ENCODE measurements at places on chromosomes 3 and 15.

- DNase-seq, result no peak
These were observed 516.7 kb upstream of the MDFIC2 start for GRCh38 chr3:70829092-70829491.

- DNase-seq, result no peak
These were observed 64.6 kb upstream of the SLC6A6 start for GRCh38 chr3:14337828-14338227.

DNA sequence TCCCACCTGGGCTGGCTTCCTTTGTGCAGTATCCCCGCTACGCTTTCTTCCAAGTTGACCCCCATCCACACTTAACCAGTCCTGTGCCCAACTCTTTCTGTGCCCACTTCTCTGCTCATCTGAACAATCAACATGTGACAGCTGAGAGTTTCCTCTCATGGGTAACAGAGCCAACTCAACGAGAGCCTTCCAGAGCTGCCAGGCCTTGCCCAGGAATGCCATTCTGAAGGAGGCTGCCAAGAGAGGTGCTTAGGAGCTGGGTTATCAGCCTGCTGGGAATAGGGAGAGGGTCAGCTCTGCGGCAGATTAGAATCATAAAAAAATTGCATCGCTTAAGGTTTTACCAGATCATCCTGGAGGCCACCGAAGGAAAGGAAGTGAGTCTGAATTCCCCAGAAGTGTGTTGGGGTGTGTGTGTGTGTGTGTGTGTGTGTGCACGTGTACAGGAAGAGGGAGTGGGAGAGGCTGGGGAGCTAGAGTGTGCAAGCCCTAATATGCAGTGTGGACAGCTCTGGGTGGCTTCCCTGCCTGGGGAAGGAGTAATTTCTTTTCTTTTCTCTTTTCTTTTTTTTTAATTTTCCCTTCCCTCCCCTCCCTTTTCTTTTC is 66.7 kb downstream of the ITGA11 start:
- no peak for DNase-seq

DNA sequence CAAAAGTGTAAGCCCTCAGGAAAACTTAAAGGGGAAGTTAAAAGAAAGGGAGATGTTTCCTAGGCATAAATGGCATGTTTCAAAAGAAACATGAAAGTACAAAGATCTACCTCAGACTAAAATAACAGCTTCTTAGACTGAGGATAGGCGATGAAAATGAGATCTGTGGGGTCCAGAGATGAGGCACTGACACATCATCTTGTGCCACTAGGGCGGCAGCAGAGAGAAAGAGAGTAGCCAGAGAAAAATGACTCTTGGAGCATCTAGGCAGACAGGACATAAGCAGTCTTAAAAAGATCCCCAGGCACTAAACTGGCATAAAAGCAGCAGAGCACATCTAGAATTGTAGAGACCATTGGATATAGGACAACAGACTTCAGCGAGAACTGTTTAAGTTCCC is 42.5 kb upstream of the RFX7 start:
- DNase-seq, result no peak

- DNase-seq, result no peak
These were observed 8.0 kb upstream of the KLHL6 start for GRCh38 chr3:183563536-183563874.

- no peak for DNase-seq
These were observed 200.8 kb downstream of the SUCLG2 start for GRCh38 chr3:67453628-67454027.

DNA sequence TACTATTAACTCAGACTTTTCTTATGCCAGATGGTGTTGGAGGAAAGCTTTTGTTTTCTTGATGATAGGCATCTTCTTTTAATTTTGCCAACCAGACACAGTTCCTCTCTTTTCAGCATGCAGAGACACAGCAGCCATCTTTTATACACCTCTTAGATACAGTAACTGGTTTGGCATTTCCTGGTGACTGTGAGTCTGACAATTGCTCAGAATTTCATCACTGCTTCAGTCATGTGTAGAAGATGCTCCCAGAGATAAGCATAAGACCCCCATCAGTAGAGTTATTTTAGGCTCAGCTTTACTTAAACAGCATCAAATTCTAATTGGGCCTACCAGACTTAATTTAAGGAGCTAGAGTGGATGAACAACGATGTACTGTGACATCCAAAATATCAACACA is 779.0 kb downstream of the SQOR start:
- no peak for DNase-seq

DNA sequence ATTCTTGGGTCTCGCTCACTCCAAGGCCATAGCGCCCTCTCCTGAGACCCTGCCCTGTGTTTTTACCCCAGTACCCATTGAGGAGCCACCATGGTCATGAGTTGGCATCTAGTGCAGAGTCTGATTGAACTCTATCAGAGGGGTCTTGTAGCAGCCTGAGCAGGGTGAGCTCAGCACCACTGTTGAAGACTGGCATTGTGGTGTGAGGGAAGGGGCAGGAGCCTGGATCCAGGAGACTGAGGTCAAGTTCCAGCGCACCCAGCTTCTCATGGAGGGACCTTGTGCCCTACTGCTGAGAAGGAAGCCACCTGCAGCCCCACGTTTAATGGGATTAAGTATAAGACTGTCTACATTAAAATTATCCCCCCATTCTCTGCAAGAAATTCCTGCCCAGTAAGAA is 65.8 kb upstream of the LARS2 start:
- no peak for DNase-seq

DNA sequence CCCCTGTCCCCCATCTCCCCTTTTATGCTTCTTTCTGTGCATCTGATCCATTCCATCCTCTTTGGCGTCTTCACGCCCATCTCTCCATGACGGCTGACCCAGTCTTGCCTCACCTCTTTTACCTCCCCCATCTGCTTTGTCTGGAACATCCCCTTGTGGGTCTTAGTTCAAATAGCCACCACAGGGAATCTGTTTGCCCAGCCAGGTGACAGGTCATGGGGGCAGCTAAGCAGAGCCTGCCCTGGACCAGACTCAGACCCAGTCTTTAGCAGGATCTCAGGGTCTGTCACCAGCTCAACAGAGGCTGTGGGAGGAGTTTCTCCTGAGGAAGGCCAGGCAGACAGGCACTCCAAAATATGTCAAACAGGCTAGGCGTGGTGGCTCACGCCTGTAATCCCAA is 28.1 kb downstream of the COLQ start:
- DNase-seq, result no peak

DNA sequence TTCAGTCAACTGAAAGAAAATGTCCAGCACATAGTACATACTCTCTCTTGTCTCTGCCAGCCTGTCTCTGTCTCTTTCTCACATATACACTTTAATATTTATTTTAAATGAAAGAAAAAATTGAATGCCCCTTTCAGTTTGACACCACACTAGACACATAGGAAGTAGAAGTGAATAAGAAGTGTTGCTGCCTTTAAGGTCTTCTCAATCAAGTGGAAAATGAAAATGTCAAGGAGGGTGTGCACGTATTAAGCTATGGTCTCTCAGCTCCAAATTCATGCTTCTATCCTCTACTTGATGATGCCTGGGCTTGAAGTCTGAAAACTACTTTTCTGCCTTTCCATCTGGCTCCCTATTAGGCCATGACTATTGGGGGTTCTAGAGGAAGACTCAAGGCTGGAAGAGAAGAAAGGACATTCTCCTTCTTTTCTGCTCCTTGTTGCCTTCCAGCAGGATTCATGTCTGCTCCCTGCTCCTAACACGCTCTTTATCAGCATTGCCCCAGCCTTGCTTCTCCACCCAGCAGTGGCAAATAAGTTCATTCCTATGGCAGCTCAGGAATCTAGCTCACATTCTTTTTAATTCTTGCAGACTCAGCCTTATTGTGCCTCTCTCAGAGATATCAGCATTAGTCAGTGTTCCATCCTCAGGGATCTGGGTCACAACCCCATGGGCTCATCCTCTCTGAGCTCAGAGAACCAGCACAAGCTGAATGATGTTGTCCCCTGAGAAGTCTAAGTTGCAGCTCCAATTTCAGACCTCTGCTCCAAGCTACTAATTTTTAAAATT is 609.1 kb upstream of the GRM7 start:
- DNase-seq, result no peak

GRCh38 chr3:53724566-53724965 is 121.7 kb downstream of the CHDH start:
- DNase-seq, result no peak

- DNase-seq, result no peak
These were observed 189.8 kb downstream of the KLF13 start for GRCh38 chr15:31516440-31516839.

GRCh38 chr3:141728355-141728892 is 9.7 kb upstream of the RNF7 start:
- DNase-seq, result no peak

GRCh38 chr3:42758126-42758525 is 14.9 kb downstream of the CCDC13 start:
- DNase-seq, result no peak

- DNase-seq, result peak; percentile 40
These were observed 28.8 kb downstream of the TMED3 start for GRCh38 chr15:79339588-79340314.

GRCh38 chr15:71705151-71705550 is 105.2 kb upstream of the NR2E3 start:
- DNase-seq, result no peak

DNA sequence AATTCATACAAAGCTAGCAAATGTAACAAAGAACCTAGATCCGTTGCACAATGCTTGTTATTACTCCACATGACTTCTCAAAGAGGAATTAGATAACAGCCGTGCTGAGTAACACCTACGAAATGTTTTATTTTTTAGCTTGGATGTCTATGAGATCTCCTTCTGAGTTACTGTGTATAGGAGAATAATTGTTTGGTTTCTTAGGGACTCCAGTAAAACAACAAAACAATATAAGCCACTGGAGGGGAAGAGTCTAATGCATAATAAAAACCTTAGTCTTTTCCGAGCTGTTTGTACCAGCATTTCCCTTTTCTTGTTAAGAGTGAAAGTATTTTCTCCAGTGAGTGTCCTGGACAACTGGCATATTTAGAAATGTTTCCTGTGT is 15.6 kb downstream of the SNAP23 start:
- DNase-seq, result no peak

DNA sequence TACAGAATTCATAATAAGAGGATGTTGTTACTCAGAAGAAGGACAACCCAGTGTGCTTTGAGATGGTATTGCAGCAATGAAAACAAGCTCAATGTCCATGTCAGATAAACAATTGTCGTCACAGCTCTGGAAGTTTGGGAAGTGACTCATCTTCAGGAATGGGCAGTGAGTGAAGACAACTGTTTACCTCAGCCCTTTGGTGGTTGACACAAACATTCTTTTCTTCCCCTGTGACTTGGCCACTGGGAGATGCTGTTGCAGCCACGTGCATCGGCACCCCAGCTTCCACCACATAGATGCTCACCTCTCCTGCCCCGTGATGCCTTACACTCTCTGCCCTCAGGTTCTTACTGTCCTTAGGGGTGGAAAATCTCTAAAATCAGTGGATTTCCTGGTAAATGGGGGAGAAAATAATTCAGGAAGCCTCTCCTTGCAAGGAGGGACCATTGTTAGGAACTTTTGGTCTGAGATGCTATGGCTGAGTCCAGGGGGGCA is 114.1 kb upstream of the GALNT15 start:
- DNase-seq, result no peak

GRCh38 chr3:172152874-172153273 is 113.5 kb downstream of the FNDC3B start:
- DNase-seq, result no peak

DNA sequence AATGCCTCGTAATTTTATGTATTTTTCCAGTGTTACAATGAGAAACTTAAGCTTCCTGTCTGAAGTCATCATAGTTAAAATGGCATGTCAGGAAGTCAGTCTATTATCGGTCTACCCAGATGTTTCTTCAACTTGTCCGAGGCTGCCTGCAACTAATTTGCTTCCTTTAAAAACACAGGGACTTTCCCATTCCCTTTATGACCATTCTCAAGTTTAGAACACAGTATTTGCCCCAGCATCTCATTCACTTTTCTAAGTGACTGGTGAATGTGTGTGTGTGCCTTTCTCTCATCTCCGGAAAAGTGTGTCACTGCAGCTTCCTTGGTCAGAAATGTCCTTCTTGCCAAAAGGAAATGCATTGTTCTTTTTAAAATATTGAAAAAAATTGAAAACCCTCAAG is 466.6 kb downstream of the RAP2B start:
- DNase-seq, result no peak

- no peak for DNase-seq
These were observed 49.1 kb downstream of the DNASE1L3 start for GRCh38 chr3:58161435-58162398.

DNA sequence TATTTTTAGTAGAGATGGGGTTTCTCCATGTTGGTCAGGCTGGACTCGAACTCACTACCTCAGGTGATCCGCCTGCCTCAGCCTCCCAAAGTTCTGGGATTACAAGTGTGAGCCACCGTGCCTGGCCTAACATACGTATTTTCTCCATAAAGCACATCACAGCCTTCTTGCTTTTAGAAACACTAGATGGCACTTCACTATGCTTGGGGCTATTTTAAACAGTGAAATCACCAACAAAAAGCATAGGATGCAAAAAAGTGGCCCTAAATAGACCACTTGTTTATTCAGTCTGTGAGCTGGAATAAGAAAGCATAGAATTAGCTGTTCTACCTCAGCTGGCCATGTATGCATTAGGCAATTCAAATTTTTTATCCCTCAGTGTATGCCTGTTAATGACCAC is 46.0 kb downstream of the PRICKLE2 start:
- no peak for DNase-seq

- DNase-seq, result no peak
These were observed 55.0 kb upstream of the RPL32 start for GRCh38 chr3:12896063-12896985.

DNA sequence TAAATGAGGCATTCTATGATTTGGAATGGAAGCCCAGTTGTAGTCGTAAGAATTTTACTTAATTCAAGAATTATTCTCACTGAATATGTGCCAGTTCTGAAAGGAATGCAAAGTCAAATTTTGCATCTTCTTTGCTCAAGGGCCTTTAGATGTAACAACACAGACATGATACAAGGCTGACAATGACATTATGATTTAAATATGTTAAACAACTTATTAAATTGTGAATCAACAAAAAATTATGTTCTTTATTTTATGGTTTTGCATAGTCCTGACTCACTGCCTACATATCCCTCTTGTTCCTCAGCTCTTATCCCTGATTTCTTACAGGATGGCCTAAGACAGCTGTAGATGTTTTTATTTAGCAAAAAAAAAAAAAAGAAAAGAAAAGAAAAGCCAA is 170.9 kb upstream of the NR2E3 start:
- no peak for DNase-seq

- no peak for DNase-seq
These were observed 702.9 kb upstream of the NAALADL2 start for GRCh38 chr3:174156200-174156599.

DNA sequence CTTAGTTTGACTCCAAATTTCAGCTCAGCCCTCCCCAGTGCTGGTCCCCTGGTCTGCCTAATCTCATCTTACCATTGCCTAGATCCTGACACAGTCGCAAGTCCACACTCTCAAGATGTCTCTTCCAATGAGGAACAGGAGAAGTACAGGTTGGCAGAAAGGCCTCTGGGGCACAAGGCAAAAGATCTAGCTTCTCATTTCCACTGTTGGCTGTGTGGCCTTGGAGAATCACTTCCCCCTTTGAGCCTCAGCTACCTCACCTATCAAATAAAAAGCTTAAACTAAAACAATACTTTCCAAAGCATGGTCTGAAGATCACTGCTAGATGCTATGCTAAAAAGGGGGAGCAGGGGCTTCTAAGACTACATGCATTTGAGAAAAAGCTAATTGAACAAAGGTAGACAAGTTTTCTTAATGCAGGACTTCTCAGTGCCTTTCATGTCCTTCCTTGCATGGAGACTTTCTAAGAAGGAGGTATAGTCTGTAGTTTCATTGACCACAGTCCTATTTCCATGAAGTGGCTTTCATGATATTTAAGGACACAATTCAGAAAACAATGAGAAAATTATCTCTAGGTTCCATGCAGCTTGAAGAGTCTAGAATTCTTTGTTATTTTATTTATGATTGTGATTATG is 118.0 kb upstream of the RAD18 start:
- no peak for DNase-seq
